AG09309 (cell line): ENCODE measurements at places on chromosomes 13 and 19.

- peak; percentile 89 for DNase-seq
Observed at GRCh38 chr13:33194820-33195692, 90.5 kb downstream of the STARD13 start.

- DNase-seq, result no peak
Observed at GRCh38 chr19:50427997-50428425, 4.7 kb upstream of the MYBPC2 start.

DNA sequence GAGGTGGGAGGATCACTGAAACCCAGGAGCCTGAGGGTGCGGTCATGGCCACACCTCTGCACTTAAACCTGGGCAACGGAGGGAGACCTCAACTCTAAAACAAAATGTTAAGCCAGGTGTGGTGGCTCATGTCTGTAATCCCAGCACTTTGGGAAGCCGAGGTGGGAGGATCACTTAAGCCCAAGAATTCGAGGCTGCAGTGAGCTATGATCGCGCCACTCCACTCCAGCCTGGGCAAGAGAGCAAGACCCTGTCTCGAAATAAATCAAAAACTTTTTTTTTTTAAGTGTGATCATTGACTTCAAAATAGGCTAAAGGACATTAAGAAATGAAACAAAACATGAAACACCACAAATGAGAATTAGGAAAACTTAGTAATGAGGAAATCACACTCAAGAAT is 16.3 kb upstream of the ADPRHL1 start:
- DNase-seq, result no peak

GRCh38 chr13:29923554-29924481 is 73.4 kb upstream of the UBL3 start:
- peak; percentile 96 for DNase-seq
